ENCODE measurements at places on chromosomes 5 and 9.

GRCh38 chr9:123998278-123998925 lies 13.2 kb upstream of the LHX2 start:
- no peak for DNase-seq

- no peak for DNase-seq
These were observed 28.7 kb downstream of the TTC23L start for GRCh38 chr5:34867660-34868059.

GRCh38 chr5:72458407-72458806 lies 48.8 kb downstream of the ZNF366 start:
- DNase-seq, result no peak

DNA sequence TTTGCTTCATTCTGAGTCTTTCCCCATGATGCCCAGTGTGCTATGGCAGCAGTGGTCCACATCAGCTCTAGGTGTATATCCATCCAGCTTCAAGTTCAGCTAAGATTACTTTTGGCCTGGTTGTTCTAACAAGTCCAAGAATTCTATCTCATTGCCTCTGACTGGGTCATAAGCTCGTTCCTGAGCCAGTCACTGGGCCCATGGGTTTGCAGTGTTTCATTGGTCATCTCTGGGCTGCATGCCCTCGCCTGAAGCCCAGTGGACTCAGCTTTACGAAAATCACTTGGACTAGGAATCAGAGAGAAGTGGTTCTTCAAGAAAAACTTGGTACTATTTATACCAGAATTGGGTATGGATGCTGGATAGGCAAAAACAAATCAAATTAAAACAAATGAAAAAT lies 16.1 kb upstream of the ARHGAP26 start:
- no peak for DNase-seq

DNA sequence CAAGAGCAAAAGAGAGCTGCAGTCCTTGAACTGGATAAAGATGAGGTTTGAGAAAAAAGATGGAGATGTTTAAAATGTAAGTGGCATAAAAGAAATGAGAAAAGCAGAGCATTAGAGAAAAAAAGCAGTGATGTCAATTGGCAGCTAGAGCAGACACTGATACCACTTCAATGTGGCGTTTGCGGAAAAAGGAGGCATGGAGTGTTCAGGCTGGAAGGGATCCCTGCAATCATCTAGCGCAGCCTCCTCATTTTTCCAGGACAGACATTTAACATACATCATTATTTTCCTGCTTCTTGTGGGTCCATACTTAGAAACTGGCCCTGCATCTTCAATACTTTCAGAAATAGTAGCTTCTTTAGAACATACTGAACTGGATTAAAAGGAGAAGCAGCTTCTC lies 563.8 kb downstream of the PTPRD start:
- DNase-seq, result no peak

DNA sequence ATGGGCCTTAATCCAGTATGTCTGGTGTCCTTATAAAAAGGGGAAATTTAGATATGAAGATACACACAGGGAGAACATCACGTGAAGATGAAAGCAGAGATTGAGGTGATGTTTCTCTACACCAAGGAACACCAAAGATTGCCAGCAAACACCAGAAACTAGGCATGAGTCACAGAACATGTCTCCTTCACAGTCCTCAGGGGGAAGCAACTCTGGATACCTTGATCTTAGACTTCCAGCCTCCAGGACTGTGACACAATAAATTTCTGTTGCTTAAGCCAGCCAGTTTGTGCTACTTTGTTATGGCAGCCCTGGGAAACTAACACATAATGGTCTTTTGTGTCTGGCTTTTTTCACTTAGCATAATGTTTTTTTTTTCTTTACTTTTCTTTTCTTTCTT lies 41.2 kb upstream of the STRBP start:
- no peak for DNase-seq

- DNase-seq, result no peak
These were observed 65.3 kb upstream of the ADAMTS2 start for GRCh38 chr5:179410291-179411160.

DNA sequence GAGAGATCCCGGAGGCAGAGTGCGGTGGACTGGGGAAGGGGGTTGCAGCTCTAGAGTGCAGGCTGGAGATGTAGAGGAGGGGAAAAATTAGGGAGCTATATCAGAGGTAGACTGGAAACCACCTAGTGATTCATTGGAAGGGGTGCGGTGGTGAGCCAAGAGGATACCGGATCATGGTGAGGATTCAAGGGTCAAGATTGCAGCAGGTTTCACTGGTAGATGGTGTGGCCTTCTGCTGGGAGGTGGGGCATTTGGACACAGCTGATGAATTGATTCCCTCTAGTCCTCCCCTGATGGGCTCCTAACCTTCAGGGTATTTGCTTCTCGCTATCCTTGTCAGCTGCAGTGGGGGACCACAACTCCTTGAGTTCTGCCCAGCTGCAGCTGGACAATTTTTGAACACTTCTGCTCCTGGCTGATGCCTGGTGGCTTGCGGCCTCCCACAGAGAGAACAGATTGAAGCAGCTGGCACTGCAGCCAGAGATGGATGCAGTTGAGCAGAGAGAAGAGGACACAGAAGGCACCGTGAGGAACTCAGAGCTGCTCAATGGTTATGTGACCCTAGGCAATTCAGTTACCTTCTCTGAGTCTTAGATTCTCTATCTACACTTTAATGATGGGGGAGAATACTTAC lies 134.4 kb upstream of the ABCA1 start:
- no peak for DNase-seq

GRCh38 chr9:124347206-124347967 lies 67.9 kb downstream of the PSMB7 start:
- no peak for DNase-seq

Measured in HFF-Myc (cell line).